ENCODE measurements at places on chromosomes 1 and 21.

- DNase-seq: peak; percentile 76
Measured at GRCh38 chr1:23916209-23917131, 3.3 kb upstream of the CNR2 start.

DNA sequence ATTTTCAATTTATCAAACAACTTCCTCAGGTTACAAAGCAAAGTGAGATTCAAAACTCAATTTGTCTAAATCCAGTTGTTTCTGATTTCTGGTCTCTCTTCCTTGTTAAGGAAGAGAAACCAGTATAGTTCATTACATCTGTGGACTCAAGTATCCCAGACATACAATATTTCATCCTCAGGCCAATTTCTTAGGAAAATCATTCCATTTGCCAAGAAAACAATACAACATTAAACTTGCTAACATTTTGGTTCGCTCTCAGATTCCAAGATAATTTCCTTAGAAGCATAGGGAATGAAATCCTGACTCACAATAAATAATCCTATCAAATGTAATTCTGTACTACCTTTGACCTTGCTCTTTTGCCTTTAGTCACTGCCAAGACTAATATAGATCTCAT, 11.2 kb upstream of the TTLL7 start:
- no peak for DNase-seq

DNA sequence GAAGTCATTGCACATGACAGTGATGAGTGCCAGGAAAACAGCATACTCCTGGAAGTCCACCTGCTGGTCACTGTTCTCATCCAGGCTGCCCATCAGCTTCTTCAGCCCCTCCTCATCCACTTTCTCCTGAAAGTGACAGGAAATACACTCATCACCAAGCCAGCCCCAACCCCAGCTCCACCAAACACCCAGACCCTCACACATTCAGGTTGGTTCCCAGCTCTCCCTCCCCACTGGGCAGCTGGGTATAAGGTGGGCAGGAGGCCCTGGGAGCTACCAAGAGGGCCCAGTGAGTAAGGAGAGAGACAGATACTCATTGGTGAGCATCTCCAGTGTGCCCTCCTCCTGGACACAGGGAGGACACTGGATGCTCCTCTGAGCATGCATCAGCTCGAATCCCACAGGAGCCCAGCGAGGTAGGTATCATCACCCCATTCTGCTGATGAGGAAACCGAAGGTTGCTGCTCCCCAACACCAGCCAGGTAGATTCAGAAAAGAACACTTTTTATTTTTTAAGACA, 4.1 kb downstream of the S100A2 start:
- no peak for DNase-seq

DNA sequence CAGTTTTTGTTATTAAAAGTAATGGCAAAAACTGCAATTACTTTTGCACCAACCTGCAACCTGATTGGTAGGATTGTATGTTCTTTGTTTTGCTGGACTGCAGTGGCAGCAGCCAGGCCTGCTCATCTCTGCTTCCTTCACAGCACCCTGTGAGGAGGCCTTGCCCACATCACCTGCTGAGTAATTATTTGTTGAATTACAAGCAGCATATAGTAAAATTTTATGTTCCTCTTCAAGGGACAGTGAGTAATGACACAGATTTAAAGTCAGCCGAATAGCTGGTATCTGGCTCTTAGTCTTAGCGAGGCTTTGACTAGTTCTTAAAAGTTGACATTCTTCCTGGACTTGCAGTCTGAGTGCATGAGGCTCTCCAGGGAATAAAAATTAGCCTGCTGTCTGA, 435.1 kb downstream of the PRDM2 start:
- no peak for DNase-seq

GRCh38 chr21:32889596-32889995, 118.0 kb upstream of the PAXBP1 start:
- no peak for DNase-seq

- no peak for DNase-seq
Measured at GRCh38 chr1:150791585-150791984, 16.5 kb downstream of the CTSK start.

DNA sequence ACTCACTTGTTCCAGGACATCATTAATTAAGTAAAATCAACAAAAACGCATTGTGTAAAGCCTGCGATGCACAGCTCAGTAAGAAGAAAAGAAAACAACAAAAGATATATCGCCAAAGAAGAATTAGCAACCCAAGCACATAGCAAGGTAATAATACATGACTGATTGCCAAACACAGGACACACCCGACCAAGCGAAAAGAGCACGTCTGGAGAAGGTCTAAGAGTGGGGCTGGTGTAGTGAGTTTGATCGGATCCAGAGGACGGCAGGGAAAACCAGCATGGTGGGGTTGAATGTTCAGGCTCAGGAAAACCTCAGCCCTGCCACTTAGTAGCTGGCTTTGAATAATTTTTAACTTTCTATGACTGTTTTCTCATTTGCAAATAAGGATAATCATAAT, 69.8 kb downstream of the JAK1 start:
- no peak for DNase-seq

DNA sequence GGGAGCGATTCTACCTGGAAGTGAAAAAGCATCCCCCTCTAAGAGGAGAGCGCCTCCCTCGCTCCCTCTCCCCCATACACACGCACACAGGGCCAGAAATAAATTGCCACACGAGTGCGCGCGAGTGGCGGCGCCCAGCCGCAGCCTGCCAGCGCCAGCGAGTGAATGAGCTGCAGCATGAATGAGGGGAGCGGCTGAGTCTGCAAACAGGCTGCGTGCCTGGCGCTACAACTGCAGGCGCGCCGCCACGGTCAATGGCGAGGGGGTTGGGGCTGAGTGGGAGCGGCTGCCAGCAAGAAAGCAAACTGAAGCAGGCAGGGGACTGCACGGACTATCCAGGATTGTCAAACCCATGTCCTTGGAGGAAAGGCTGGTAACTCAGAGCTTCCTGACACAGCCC, 2.2 kb downstream of the CAMK1G start:
- DNase-seq: no peak

DNA sequence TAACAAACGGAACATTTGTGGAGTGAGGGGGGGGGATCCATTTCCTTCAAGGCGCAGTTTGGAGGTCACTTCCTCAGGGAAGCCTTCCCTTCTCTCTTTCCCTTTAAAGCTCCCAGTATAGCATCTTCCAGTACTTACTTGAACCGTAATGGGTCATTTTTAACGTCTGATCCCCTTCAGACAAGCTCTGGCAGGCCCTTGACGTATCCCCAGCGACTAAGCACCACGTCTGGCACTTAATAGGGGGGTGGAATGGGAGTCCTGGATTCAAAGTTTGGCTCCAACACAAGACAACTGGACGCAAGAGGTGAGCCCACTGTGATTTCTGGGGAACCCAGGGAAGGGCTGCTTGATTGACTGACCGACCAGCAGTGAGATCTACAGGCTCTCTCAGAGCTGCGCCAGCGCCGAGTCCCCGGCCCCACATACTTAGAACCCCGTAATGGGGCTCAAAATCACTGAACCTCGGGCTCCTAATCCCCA, 441 bp downstream of the YARS1 start:
- DNase-seq: no peak

GRCh38 chr1:204841798-204842197, 28.9 kb upstream of the NFASC start:
- DNase-seq: no peak

- no peak for DNase-seq
Measured at GRCh38 chr1:114154963-114155322, 1.3 kb upstream of the SYT6 start.

- no peak for DNase-seq
Measured at GRCh38 chr1:219460896-219461815, 151.7 kb downstream of the ZC3H11B start.

GRCh38 chr1:93910305-93910704, 1.1 kb upstream of the GCLM start:
- DNase-seq: no peak

DNA sequence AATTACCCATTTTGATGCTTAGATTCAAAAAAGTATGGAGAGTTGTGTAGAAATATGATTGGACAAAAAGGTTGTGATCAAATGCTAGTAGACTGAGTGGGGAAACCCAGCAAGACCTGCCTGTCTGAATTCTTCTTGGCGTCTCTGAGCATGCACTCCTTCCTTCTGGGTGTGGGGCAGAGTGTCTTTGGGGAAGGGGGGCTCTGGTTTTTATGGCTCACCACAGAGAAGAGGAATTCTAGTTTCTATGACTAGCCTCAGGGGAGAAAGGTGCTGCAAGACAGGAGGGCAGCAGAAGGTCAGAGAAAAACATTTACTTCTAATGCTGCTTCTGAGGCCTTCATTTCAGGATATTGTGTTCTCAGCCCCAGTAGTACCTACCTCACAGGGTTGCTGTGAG, 33.9 kb upstream of the PIGC start:
- no peak for DNase-seq

DNA sequence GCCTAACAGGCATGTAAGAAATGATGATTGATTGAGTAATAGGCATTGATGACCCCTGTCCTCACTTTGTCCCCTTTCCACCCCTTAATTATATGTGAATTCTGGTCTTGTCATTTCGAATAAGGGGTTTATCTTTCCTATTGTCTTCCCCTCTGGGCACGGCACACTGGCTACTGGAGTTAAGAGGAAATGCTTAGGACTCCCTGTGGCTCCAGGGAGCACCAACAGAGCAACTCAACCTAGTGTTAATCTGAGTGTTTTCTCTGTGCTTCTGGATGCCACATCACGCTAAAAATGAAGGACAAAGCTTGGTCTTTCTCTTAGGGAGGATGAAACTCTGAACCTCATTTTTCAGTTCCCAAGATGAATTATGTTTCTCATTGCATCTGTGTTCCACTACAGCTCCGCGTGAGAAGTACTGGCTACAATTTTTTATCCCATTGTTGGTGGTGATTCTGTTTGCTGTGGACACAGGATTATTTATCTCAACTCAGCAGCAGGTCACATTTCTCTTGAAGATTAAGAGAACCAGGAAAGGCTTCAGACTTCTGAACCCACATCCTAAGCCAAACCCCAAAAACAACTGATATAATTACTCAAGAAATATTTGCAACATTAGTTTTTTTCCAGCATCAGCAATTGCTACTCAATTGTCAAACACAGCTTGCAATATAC, 5.3 kb downstream of the FCER1A start:
- no peak for DNase-seq

DNA sequence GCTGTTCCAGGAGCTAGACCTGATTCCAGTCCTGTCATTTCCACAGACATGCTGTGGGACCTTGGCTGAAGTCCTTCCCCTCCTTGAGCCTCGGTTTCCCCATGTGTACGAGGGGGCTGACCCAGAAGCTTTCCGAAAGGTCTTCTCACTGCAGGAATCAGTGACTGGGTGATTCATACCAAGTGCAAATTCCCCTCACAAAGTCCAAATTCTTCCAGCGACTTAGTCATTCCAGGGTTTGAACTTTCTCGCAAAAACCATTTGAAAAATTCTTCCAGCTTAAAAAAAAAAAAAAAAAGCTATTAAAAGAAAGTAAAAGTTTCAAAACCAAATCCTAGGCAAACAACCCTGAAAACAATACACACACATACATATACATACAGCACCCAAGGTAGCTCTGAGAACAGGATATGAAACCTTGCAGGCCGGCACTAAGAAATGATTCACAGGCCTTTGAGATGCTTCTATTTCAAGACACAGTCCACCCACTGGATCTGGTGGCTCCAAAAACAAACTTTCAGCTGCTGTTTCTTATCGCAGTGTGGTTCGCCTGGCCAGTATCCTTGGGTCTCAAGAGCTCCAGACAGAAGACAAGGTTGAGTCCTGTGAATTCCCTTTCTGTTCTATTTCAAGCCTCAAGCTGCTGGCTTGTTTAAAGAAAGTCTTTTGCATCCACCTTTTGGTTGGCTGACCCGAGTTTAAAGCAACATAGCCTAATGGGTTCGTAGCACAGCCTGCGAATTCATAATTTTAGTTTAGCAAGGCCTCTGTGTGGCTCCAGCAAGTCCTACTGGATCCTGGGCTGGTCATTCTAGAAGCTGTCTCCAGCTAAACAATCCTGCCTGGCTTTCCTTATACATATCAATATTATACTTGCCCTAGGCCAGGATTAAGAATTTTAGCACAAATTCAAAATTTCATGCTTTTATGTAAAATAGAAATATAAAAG, 18.0 kb upstream of the ID3 start:
- DNase-seq: peak; percentile 70

GRCh38 chr1:41752514-41753170, 166.1 kb downstream of the HIVEP3 start:
- no peak for DNase-seq

DNA sequence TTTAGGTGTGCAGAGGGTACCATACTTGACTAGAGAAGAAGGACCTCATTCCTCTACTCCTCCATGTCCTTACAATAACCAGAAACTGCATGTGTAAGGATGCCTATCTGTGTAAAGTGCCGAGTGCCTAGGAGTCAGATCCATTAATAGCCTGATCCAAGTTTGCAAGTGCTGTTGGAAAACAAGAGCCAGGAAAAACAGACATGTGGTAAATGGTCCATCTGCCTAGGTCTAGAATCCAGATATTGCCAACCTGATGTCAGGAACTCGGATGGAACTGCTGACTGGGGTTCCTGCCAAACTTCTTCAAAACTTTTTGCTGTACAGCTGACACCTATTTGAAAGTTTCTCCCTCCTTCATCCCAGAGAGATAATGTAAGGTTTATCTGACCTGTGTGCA, 239.4 kb upstream of the CAMK1G start:
- DNase-seq: no peak

DNA sequence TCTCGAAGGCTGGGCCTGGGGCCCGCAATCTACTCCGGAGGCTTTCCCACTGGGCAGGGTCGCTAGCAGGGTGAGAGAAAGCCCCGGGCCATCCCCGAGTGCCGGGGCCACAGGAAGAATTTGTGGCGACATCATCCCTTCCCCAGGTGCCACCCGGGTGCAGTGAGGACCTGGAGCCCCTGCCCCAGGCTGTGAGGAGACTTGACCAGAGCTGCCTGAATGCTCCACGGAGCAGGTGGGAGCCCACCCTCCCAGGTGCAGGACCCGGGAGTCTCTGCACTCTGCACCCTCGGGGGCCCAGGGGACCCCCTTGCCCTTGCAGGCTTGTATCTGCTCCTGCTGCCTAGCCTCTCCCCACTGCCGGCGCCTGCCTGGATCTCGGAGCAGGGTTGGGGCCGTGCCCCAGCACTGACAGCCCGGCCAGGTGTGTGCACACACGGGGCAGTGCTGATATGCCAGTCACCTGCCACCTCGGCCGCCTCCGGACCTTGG, 67.5 kb upstream of the RGS7 start:
- no peak for DNase-seq

DNA sequence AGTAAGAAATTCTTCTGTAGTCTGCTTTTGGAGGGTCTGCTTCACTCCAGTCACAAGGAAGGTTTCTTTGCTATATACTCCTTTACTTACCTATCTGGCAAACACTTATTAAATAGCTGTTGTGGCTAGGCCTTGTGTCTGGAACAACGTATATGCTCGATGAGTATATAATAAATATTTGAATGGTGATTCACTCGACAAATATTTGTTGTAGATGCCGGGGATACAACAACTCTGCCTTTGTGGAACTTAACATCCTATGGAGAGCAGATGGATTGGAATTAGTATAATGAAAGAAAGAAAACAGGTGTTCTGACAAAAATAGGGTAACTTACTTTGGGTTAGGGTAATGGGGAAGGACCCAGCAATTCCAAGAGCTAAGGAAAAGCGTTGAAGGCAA, 31.1 kb downstream of the KPNA6 start:
- no peak for DNase-seq

Measured in tibial artery (tissue), 4 donors.